HT1080 (cell line): ENCODE measurements at places on chromosomes 4 and X. TPM values are rescaled to one million over a fixed set of nuclear protein-coding genes. Genes with fewer than 3 reads are reported as not detected.
A peak's percentile ranks its signal among the peaks of the same experiment; 100 is the strongest.

Gene NPY2R
- total RNA-seq, result not detected in 2 replicates

DNA sequence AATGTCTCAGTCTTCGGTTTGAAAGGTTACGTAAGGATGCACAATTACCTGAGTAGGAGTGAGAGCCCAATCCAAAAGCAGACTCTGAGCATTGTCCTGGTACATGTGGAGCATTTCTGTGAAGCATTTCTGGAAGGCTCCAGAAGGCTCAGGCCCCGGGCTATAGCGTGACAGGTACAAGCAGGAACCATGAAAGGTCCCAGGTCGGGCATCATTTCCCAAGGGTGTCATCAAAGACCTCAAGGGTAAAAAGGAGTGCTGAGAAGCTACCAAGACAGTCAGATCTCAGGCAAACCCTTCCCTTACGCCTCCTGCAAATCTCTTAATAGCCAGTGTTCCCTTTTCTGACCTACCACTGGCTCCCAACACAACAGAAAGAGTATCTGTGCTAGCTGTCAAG, 30.8 kb downstream of the GPC4 start:
- no peak for DNase-seq

GRCh38 chr4:185599553-185600243, 64.4 kb upstream of the PDLIM3 start:
- DNase-seq, result no peak

GRCh38 chr4:172899861-172900260, 268.8 kb upstream of the GALNT7 start:
- DNase-seq, result no peak

- DNase-seq, result no peak
These were observed 92.1 kb downstream of the AFF1 start for GRCh38 chr4:87026800-87027495.

GRCh38 chr4:10072420-10073017, 44.1 kb downstream of the WDR1 start:
- no peak for DNase-seq

Gene CLDN2
- 0.03 and 0.10 TPM in 2 replicates for total RNA-seq

Gene NEK1
- 3.0 and 4.4 TPM in 2 replicates for total RNA-seq

Gene WAS
- 0.20 and 0.47 TPM in 2 replicates for total RNA-seq

Gene HSFX1
- 0.19 and 0.70 TPM in 2 replicates for total RNA-seq

Gene SYP
- total RNA-seq, result 0.23 and 0.70 TPM in 2 replicates

DNA sequence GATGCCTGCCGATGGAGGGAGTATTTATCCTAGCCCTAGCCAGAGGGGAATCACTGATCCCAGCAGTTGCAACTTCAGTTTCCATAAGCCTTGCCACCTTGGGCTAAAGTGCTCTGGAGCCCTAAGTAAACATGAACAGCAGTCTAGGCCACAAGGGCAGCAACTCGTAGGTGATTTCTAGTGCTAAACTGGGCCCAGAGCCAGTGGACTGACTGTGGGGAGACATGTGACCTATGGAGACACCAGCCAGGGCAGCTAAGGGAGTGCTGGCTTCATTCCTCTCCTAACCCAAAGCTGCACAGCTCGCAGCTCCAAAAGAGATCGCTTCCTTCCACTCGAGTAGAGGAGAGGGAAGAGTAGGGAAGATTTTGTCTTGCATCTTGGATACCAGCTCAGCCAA, 120.8 kb upstream of the MAGEA10 start:
- no peak for DNase-seq

- DNase-seq, result no peak
These were observed 525.9 kb upstream of the ZFP42 start for GRCh38 chr4:187469627-187470026.

- DNase-seq, result no peak
These were observed 390.7 kb downstream of the UNC5C start for GRCh38 chr4:95158045-95158444.

DNA sequence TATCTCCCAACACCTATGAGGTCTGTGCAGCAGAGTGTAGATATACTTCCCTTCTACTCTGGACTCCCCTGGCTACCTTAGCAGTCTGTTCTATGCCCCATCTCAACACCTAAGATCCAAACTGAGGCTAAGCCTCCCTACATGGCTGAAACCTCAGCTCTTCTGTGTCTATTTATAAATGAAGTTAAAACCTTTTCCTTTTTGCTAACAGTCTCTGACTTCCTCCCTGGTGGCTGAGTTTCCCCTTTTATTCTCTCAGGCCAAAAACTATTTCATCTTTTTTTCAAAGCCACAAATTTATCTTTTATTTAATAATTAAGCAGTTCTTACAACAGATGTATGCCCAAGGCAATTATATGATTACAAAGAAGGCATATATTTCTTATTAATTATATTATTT, 111.8 kb upstream of the STIM2 start:
- DNase-seq, result no peak

- peak; percentile 0 for DNase-seq
These were observed 1228.0 kb downstream of the RPA4 start for GRCh38 chrX:98111684-98112083.

- DNase-seq, result no peak
These were observed 12.8 kb upstream of the MBNL3 start for GRCh38 chrX:132501606-132502005.

DNA sequence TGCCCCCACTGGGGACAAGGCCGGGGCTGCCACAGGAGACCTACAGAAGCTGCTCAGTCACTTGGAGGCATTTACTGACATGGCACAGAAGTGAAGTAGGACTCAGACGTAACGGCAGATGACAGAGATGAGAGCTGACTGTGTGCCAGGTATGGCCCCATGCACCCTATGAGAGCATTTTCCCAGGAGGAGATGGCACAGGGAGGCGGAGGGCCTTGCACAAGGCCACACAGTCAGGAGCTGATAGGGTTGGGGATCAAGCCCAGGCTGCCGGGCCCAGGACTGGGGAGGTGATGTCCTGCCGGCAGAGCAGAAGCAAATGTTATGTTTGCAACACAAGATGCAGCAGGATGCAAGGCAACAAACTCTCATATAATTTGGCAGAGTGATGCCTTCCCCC, 34.1 kb downstream of the NAT8L start:
- no peak for DNase-seq

Gene TRAM1L1
- not detected in 2 replicates for total RNA-seq

DNA sequence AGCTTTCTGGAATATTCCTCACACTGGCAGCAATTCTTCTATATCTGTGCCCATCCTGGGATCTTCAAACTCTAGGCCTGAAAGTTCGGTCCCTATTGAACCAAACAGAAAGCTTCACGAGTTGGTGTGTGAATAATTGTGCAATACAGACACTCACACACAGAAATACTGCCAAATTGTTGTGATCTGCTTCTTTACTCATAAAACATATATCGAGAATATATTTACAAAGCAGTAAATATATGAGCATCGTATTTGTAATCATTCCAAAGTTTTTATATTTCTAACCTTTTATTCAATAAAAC, 56.6 kb upstream of the BEX4 start:
- DNase-seq, result no peak

- DNase-seq, result no peak
These were observed 51.6 kb downstream of the SPANXA2 start for GRCh38 chrX:141641138-141641537.

DNA sequence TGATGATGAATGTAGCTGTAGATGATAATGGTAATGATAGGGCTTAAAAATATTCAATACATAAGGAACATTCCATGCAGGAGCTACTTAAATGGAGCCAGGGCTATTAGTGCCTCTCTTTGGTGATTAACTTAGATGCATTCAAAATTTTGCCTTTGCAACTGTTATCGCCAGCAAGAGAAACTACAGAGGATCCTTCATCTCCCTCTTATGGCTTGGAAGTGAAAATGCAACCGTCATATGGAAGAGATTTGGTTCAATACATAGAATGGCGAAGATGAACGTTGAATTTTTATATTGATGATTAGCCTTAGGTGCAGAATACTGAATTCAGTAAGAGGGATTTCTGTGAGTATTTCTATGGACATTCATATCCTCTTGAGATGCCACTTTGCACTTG, 134.5 kb upstream of the NLGN4X start:
- no peak for DNase-seq

Gene PSAPL1
- not detected in 2 replicates for total RNA-seq

Gene ENPEP
- total RNA-seq, result 0.03 TPM in 1 of 2 replicates, not detected in the other

- no peak for DNase-seq
These were observed 37.1 kb upstream of the XPNPEP2 start for GRCh38 chrX:129701624-129702069.

DNA sequence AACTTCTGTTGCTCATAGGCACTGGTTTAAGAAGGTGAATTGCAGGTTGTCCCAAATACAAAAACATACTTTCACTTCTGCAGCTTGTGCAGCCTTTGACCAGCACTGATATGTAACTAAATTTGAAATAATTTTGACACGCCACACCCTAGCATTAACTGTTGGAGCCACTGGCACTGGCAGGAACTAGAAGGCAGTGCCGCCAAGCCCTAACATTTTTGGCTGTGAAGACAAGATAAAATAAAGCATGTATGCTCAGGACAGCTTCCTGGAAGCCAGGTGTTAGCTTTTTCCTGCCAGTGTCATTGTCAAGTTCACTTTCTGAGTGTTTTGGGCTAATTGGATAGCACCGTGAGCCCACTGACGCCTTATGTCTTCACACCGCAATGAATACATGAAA, 65.3 kb upstream of the FBXW7 start:
- no peak for DNase-seq

GRCh38 chr4:138389976-138390685, 148.0 kb upstream of the SLC7A11 start:
- peak; percentile 69 for DNase-seq

DNA sequence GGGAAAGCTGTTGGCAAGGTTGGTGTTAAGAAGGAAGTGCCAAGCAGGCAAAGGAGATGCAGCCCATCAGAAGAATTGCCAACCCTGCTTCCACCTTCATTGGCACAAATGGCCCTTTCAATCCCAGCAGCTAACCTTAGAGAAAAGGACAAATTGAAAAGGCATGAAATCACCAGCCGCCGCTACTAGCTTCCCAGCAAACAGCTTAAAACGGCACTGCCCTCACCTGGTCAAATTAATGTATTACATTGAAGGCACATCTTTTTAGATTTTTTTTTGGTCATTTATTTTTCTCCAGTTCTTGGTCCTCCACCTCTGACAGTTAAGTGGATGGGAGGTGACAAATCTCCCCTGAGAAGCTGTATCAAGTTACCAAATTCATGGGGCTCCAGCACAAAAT, 51.0 kb upstream of the NHSL2 start:
- DNase-seq, result peak; percentile 16

Gene NXF2
- total RNA-seq, result 0.30 and 0.76 TPM in 2 replicates

DNA sequence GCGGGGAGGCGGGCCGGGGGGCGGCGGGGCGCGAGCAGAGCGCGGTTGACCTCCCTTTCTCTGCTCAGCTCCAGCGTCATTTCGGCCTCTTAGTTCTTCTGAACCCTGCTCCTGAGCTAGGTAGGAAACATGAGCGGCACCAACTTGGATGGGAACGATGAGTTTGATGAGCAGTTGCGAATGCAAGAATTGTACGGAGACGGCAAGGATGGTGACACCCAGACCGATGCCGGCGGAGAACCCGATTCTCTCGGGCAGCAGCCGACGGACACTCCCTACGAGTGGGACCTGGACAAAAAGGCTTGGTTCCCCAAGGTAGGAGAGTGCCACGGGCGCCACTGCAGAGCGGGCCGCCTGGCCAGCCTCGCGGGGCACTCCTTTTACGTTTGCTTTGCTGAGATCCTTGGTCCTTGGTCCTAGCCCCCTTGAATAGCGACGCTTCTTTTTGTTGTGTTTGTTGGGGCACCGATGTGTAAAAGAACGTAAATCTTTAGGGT, at the start of gene HTATSF1:
HTATSF1 (plus strand) TSS at position 37 of the 497 bp plus-strand sequence; CDS start at position 130, 93 bp downstream.
- no peak for DNase-seq

Gene PCDH10
- total RNA-seq, result not detected in 2 replicates

DNA sequence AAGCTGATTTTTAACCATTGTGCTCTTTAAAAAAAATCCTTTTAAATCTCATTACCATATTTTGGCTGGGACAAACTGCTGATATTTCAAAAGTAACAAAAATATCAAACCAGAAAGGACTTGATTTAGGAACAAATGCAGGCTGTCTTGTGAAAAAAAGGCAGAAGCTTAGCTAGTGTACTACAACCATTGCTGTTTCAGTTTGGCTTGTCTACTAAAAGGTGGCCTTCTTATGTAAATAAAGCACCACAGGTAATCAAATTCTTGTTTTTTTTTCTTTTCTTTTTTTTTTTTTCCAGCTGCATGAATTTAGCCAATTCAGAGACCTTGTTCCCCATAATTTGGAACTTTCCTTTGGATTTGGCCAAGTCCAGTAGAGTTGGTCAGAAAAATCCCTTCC, 43.8 kb upstream of the MAGEA8 start:
- no peak for DNase-seq

Gene CFAP99
- total RNA-seq, result not detected in 2 replicates

GRCh38 chrX:46812445-46812844, 24.4 kb upstream of the RP2 start:
- DNase-seq, result no peak

DNA sequence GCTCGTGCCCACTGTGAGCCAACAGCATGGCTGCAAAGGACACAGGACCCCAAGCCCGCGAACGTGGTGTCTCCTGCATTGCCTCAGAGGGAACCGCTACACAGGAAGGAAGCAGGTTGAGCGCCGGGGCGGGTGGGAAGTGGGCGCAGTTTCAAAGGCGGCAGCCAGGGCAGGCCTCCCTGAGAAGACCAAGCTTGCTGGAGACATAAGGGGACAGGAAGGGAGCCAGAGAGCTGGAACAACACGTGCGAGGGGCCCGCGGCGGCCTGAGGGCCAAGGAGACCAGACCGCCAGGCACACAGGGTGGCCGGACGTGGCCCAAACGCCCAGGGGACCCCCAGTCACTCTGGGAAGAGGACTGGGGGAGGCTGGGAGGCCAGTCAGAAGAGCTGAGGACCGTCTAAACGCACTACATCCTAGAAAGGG, 32.0 kb downstream of the CTBP1 start:
- no peak for DNase-seq

DNA sequence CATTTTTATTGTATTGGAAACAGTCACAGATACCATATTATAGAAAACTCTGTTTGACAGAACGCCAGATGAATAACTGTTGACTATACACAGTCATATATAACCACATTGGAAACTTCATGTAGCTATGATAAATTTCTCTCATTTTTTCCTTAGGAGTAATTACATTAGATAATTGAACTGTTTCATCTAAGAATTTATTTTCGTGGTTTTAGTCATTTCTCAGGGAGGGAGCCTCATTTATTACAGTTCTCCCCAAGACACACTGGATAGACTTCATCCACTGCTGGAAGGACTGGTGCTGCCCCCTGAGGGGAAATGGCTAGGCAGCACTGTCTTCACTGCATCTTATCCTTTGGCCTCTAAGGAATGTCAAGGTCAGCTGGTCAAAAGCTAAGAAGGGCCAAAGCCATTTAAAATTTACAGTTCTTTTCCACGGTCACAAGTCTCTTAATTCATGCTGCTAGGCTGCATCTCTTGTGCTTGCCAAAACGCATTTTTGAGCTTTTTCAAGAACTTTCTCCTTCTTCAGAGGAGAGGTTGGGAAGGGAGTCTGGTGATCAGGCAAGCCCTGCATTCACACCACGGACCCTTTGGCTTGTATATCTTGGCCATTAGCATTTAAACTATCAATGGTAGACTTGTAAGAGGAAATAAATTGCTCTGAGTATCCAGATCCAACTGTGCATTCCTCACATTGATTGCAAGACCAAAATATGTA, 145.1 kb downstream of the CBR4 start:
- no peak for DNase-seq

Gene MAGEA11
- 54.2 and 60.1 TPM in 2 replicates for total RNA-seq

Gene S100G
- total RNA-seq, result not detected in 2 replicates

Gene ZNF674
- total RNA-seq, result 1.8 and 4.3 TPM in 2 replicates
